ENCODE measurements at places on chromosomes 4 and X.

- DNase-seq, result no peak
These were observed 16.0 kb downstream of the PRDM8 start for GRCh38 chr4:80213117-80213815.

DNA sequence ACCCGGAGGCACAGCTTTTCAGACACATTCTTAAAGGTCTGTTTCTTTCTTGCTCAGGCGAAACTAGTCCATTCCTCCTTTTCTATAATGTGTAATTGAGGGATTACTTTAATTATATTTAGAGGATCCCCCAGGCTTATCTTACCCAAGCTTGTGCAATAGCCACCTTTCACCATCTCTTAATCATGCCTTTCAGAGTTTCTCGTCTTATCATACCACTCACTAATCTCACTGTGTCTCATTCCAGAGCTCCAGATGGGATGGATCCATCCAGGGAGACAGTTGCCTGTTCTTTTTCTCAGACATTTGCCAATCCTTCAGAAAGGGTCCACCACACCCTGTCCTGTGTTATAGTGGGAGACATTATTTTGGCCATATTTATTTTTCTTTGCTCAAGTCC is 12.5 kb downstream of the SPARCL1 start:
- DNase-seq, result no peak

- DNase-seq, result peak; percentile 17
These were observed 42.1 kb downstream of the SLC2A9 start for GRCh38 chr4:9979101-9979701.

- DNase-seq, result peak; percentile 15
These were observed 113.4 kb downstream of the SCLT1 start for GRCh38 chr4:128979934-128980333.

GRCh38 chr4:17787315-17787714 is 5.9 kb upstream of the FAM184B start:
- DNase-seq, result no peak

DNA sequence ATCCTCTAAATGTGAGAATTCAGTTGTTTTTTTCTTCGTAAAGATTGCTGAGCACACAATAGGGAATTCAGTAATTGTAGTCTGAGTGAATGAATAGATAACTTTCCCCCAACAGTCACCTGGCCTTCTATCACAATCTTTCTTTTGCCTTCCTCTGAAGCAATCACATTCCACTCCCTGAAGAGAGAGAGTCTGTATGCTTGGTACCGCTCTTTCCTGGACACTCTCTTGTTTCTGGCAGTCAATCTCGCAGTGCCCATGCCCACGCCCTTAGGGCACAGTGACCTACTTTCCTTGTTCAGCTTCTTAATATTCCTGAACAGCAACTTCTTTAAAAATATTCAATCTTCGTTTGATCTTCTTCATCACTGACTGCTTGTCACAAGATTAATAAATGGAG is 255.9 kb downstream of the ADAMTS3 start:
- no peak for DNase-seq

DNA sequence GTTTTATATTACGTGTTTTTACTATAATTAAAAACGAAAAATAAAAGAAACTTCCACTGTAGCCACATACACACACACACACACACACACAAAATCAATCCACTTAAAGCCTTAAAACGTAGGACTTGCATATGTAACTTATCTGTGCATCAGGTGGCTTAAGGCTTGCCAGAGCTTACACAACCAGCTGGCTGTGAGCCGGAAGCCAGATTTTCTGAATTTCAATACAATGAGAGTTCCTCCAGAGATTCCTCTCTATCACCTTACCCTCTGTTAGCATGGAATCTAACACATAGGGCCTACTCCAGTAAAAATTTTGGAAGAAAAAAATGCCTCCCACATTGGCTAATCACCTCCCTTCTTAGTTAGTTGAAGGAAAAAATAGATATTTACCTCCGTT is 27.9 kb upstream of the SLITRK4 start:
- DNase-seq, result no peak

DNA sequence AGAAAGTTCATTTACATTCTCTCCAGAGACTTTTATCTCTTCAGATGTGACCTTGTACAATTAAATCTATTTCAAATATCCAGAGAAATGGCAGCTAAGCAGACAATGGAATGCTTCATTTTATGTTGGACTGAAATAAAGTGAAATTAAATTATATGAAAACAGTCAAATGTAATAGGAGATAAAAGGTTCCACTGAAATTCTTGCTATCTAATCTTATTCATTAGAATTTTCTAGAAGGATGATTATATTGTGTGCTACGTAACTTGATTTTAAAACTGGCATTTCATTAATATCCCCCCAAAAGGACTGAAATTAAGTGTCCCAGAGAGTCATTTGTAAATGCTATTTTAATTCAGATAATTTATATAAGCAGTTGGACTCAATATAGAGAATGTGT is 646.9 kb upstream of the GALNT7 start:
- DNase-seq, result no peak

DNA sequence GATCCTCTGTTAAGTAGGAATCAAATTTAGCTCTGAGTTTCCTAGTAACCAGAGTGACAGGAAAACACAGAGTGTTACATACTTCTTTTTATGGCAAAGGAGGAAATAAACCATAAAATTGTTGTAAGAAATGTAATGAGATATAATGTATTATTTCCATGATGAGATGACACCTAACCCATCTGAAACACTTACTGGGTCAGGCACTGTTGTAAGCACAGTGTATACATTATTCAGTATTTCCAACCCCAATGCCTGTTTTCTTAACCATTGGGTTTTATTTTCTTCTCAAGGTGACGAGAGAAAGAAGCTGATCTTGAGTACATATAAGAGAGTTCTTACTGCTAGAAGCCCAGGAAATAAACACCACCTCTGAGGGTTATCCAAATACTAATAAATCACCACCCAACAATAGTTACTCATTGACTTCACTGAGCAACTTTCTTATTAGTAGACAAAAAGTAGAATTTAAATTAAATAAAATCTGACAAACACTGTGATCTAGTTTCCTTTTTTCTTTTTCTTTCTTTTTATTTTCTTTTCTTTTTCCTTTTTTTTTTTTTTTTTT is 4.2 kb upstream of the ENAM start:
- no peak for DNase-seq

GRCh38 chr4:124997124-124997523 is 284.6 kb upstream of the ANKRD50 start:
- no peak for DNase-seq

DNA sequence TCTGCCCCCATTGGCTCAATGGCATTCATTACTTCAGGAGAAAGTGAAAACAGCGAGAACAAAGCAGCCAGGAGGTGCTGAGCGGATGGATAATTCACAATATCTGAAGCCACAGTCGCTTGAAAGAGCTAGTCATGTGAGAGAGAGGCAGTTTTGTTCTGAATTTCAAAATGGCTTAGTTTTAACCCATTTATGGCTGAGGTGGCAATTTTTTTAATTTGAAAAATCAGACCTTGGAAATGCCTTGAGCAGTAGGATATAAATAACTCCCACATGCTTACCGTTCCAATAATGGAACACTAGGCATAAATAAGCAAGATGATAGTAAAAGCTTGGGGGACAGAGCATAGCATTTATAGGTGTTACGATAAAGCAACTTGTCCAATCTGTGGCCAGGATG is 56.9 kb upstream of the CBR4 start:
- no peak for DNase-seq

DNA sequence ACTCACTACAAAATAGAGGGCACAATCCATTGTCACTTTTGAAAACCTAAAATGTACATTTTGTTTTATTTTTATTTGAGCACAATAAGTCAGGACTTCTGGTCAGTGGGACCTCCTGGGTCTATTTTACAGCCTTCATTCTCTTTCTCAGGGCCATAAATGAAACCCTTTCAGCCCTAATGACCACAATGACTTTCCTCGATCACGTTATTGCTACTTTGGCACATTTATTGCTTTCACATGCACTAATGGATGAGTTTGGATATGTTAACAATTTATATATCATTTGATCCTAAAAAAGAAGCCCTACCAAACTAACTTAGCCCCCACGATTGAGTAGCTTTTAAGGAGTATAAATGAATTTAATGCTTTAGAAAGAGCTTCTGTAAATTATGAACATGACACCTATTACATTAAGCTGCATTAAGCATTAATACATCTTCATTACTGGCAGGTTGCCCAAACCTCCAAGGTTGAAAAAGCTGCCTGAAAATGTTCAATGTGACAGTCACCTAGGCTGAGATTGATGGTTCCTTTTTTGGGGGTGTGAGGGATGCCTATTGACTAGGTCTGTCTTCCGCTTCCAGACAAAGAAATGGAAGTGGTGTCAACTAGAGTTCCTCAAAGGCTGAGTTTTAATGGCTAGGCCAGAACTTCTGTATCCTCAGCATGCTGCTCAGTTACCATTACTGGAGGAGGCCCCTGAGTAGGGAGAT is 296.4 kb downstream of the GPAT3 start:
- DNase-seq, result no peak

GRCh38 chrX:70134116-70134477 is 850 bp downstream of the IGBP1 start:
- no peak for DNase-seq

DNA sequence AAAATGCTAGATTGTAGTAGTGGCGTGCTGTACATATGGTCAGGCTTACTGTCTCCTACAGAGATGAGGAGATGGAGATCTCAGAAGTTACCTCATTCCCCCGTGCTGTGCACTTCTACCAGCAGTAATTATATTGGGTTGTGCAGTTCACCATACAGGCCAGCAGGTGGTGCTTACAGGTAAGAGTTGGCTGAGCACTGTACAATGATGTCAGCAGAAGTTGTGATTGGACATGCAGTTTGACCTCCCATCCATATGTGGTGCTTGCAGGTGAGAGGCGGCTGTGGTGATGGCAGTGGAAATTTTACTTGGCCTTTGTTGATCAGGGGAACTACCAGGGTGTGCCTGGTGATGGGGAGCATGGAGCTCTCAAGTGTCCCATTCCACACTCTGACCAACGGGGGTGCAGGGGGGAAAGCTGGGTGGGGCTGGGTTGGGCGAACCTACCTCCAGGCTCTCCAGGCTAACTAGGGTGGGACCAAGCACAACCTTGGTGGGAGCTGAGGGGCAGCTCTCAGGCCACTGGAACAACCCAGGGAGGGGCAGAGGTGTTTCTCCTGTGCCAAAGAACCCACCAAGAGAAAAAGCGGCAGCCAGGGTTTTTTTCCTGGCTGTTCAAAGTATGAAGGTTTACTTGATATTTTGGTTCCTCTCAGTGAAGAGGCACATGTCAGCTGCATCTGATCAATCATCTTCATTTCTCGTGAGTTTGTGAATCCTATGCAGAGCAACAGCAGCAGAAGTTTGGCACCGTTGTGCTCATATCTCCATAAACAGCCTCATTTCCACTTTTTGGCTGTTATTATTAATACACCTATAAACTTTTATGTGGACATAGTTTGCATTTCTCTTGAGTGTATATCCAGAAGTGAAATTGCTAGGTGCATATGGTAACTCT is 73.8 kb upstream of the FREM3 start:
- peak; percentile 21 for DNase-seq

GRCh38 chr4:151524610-151525009 is 115.6 kb downstream of the FHIP1A start:
- no peak for DNase-seq

DNA sequence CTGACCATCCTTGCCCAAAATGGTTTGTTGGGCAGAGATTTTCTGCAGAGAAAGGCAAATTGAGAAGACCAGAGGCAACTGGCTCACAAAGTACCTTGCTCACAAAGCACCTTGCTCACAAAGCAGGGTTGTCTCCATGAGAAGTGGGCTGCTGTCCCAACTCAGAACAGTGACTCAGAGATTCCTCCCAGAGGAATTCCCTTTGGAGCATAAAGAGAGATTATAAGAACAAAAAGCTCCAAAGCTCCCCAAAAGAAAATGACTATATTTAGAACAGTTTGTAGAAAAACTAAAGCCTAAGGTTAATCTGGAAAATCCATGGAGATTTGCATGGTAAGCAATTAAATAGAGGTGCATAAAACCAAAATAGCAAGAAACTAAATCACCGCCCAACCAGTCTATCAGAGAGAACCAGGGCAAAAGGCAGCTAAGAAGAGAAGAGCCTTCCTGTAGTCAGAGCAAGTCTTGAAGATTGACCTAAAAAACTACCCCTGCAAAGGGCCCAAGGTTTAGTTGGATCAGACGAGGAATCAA is 731.4 kb downstream of the FAT4 start:
- DNase-seq, result no peak

GRCh38 chr4:74037076-74037955 is 1.2 kb downstream of the CXCL3 start:
- no peak for DNase-seq

- no peak for DNase-seq
These were observed 36.3 kb downstream of the IL21 start for GRCh38 chr4:122584519-122584918.

DNA sequence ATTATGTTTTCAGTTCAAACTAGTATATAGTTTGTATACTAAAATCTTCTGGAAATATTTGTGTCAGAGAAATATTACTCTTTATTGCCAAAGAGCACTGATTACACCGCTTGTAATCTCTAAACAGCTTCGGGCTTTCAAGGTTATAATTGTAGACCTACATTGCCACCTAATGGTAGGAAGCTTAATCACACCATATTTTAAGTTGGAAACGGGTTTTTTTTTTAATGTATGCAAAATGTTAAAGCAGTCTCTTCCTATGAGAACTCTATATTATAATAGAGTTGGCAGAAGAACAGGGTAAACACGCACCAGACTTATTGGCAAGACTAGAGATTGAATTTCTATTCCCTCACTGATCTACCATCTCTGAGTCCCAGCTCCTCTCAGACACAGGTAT is 19.5 kb upstream of the NFXL1 start:
- DNase-seq, result peak; percentile 36

DNA sequence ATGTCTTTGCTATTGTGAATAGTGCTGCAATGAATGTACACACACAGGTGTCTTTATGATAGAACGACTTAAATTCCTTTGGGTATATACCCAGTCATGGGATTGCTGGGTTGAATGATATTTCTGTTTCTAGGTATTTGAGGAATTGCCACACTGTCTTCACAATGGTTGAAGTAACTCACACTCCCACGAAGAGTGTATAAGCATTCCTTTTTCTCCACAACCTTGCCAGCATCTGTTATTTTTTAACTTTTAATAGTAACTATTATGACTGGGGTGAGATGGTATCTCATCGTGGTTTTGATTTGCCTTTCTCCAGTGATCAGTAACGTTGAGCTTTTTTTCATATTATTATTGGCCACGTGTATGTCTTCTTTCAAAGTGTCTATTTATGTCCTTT is 17.6 kb upstream of the DCUN1D4 start:
- DNase-seq, result no peak

- no peak for DNase-seq
These were observed 23.5 kb downstream of the INTS6L start for GRCh38 chrX:135543924-135544323.

DNA sequence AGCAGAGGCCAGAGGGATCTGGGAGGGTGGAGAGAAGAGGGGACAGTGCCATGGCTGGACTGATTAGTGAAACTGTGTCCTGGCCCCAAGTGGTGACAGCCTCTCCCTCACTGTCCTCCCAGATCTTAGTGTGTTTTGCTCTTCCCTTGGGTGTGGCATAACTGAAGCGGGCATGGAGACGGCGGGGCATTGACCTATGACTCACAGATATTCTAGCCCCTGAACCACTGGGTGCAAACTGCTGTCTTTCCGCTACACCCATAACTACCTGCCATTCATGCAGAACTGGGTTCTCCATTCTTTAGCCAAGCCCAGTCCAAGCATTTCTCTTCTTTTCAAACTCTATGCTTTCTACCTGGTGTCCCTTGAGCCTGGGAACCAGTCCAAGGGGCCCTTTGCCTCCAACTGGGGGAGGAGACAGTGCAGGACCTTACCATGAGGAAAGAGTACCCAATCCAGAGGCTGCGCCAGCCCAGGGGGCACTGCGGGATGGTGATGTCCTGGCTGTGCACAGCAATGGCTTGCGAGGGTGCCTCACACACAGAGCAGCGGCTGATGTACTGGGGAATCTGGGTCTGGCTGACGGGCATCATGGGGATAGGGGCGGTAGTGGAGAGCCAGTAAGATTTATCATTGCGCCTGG is 67.6 kb downstream of the ATG4A start:
- DNase-seq, result no peak

Measured in SK-N-SH (cell line).